Iris pigment epithelial cell (primary cell): ENCODE measurements at places on chromosomes 3 and 15.

DNA sequence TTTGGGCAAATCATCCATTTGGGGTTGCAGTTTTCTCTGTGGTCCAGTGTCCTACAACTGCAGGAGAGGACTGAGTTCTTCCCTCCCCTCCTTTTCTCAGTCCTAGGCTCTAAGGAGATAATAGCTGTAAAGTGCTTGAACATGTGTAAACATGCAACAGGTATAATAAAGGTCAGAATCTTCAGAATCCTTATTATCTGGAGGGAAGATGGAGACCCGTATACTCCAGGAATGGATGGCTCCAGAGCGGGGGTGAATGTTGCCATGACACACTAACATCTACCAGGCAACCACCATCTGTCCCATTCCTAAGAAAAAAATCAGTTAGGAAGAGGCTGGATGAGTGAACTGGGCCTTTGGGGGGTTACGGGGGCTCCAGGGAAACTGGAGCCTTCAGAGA lies 39.7 kb upstream of the GLCE start:
- DNase-seq = no peak

GRCh38 chr15:74866090-74866489 lies 7.1 kb downstream of the SCAMP2 start:
- peak; percentile 85 for DNase-seq

- no peak for DNase-seq
Measured at GRCh38 chr3:155015776-155016436, 64.2 kb upstream of the MME start.

GRCh38 chr3:56940976-56941375 lies 119.5 kb upstream of the SPATA12 start:
- no peak for DNase-seq

- DNase-seq = no peak
Measured at GRCh38 chr3:53216723-53217122, 39.1 kb downstream of the TKT start.

DNA sequence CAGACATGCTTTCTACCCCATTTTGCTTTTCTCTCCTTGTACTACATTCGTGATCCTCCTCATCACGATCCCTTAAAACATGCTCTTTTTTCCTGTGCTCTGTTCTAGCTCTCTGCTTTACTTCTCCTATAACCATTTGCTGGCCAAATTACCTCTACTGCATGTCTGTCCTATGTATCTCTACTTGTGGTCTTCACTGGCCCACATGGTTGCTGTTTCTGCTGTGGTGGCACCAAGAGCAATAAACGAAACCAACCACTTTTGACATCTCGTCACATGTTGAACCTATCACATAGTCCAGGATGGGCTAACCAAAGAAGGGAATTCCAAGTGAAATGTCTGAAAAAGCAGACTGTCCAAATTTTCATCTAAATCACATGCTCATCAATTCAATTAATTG lies 115.2 kb downstream of the LEKR1 start:
- DNase-seq = no peak
